Panc1 (cell line): ENCODE measurements at places on chromosomes 3 and 15. TPM values are rescaled to one million over a fixed set of nuclear protein-coding genes. Genes with fewer than 3 reads are reported as not detected.

DNA sequence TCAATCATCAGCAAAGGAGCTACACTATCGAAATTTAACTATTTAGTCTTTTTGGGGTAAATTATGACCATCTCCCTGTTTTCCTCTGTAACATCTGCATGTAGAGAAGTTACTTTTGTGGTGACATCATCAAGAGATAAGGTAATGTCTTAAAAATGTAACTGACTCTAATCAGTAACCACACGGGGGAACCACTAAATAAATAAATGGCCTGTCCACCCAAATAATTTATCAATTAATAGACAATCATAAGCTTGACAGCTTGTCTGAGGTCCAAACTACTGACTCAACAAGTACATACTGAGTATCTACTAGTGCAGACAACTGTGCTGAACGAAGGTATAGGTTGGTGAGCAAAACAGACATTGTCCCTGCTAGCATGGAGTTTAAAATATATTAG is 219.3 kb downstream of the SLC9A9 start:
- DNase-seq = no peak

Gene STRIT1
- total RNA-seq = not detected

GRCh38 chr3:121152573-121152972 is 244.6 kb downstream of the STXBP5L start:
- DNase-seq = peak; percentile 2

DNA sequence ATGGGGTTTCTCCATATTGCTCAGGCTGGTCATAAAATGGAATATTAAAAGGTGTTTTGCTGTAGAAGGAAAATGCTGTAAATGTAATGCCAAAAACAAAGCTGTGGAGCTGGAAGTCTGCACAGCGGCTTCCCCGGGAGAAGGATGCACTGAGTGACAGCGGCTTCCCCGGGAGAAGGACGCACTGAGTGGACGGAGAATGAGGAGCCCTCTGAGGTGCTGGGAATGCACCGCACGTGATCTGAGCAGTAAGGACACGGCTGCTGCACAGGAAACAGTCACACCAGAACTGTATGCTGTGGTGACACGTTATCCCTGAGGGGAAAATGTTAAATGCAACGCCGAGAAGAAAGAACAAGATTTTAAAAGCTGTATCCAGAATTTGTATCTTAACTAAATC is 24.6 kb downstream of the TNK2 start:
- no peak for DNase-seq

Gene MEGF11
- 0.95 TPM for total RNA-seq

DNA sequence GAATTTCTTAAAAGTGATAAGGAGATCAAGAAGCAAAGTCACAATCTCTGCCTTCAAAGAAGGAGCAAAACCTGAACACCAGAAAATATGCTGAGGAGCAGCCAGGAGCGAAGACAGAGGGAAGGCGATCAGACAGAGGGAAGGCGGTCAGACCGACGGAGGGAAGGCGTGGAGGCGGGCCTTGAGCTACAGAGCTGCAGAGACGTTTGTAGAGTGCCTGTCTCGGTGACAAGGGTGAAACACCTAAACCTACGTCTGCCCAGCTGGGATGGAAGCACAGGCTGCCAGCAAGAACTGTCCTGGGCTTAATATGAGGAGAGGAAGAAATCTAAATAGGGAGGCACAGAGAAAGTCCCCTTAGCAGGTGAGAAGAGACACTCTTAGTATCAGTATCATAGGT is 476.0 kb downstream of the OCA2 start:
- DNase-seq = no peak

GRCh38 chr3:27590437-27591298 is 106.5 kb upstream of the SLC4A7 start:
- DNase-seq = no peak

DNA sequence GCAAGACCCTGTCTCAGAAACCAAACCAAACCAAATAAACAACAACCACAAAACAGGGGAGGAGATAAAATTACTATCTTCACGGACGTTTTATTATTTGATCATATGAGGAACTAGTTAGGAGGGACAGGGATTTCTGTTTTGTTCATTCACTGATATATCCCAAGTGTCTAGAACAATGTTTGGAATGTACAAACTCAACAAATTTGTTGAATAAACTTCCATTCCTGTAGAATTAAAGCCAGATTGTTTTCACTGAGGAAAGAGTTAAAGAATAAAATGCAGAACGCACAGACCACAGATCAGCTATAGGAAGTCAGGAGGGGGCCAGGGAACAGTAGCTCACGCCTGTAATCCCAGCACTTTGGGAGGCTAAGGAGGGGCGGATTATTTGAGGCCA is 6.5 kb upstream of the STRC start:
- no peak for DNase-seq

DNA sequence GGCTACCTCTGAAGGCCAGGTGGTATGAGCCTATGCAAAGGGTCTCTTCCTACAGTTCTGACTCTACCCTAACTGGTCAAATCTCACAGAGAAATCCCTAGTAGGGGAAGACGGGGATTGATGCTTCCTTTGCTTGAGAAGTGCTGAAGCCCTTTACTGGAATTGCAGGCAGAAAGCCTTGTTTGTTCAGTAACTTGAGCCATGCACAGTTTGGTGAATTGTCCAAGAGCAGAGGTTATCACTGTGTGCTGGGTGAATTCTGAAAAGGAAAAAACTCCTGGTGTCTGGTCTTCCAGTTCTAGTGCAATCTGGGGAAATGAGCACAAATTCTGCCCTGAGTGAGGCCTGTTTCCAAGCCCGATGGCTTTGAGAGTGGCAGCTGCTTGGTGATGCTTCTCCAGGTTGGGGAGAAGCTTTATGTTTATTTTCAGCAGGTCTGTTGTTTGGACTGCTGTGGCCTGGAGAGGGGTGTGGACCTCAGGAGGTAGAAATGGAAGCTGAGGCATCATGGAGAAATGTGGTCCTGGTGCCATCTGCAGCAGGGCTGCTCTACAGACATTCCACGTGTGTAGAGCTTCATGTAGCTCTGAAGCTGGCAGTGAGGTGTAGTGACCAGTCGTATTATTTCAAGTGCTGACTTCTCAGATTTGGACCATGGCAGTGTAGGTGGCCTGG is 60.9 kb downstream of the ARNT2 start:
- DNase-seq = no peak

Gene ITIH1
- 0.31 TPM for total RNA-seq

- DNase-seq = no peak
Observed at GRCh38 chr3:37535526-37536432, 325.9 kb upstream of the CTDSPL start.

- DNase-seq = no peak
Observed at GRCh38 chr15:72983801-72984545, 68.3 kb upstream of the NEO1 start.

- no peak for DNase-seq
Observed at GRCh38 chr3:110246796-110247376, 824.7 kb upstream of the NECTIN3 start.

DNA sequence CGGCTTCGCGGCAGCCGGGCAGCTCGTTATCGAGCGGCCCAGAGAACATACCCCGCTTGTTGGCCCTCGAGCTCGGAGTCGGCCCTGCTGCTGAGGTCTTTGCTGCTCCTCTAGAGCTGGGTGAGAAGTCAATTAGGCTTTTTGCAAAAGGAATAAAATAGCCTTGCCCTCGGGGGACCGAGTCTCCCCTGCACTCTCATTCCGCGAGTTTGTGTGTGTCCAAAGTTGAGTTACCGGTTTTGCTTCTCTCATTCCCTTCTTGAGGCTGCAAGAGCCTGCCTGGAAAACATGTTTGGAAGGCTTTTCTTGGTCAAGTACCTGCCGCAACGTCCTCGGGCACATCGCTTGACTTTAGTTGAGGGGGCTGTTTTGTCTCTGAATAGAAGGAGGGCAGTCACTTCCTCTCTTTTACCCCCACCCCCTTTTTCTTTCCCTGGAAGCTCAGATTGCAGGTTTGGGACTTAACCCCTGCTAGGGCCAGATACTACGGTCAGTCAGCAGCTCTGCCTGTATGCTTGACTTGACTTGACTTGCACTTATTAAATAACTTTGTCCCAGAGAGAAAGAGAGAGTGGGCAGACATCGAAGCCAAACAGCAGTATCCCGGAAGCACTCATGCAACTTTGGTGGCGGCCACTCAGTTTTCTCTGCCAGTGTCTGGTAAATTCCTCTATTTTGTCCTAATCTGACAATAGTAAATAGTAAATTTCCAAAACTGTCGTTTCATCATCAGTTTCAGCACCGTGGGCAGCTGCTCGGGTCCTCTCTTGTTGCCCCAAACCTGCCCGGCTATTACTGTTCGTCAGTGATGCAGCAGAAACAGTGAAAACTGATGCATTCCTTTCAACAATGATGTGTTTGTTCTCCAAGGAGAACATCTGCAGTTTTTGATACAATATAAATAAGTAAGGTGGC is 609 bp downstream of the RNF13 start:
- no peak for DNase-seq

Gene KBTBD13
- total RNA-seq = not detected

- DNase-seq = peak; percentile 17
Observed at GRCh38 chr3:151864423-151865101, 8.9 kb upstream of the SUCNR1 start.

- no peak for DNase-seq
Observed at GRCh38 chr15:32880642-32881041, 162.8 kb downstream of the GREM1 start.

Gene DOCK3
- 0.21 TPM for total RNA-seq

GRCh38 chr3:25433868-25434267 is 5.8 kb downstream of the RARB start:
- DNase-seq = no peak

DNA sequence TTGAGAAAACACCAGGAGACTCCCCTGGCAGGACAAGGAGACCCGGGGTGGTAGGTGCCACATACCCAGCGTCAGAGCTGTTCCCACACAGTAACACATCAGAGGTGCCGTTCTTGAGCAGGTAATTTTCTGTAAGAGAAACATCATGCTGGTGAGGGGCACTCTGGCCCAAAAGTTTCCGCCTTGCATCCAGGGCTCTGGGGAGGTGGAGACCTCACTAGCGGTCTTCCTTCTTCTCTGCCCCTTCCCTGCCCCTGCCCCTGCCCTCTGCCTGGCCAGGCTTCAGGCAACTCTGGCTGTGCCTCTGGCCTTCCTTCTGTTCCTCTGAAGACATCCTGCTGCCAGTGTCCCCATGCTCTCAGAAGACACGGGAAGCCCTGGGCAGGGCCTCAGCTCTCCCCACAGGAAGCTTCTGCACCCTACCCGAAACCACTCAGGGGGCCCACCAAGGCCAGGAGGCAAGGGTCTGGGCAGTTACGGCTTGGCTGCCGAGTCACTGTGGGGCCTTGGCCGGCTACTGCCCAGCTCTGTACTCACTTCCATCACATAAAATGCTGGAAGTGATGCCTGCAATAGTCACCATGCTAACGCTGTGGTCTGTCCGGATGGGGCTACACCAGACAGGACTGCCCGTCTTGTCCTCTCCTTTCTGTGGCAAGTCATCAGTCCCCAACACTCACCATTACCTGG is 41.3 kb downstream of the SCN5A start:
- DNase-seq = no peak

DNA sequence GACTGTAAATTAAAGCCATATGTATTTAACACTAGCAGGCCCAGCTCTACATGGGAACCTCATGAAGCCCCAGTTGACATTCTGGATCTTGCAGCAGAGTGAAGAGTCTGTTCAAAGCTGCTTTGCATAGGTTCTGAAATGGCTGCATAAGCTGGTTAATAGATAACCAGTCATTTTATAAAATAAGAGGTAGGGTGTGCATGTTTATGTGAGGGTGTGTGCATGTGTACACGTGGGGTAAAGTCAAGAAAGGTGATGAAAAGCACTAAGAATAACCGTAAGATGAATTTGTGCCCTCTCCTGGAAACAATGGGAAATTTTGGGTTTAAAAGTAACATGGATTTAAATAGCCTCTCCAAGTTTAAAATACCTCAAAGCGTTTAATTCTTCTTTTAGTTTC is 33.0 kb downstream of the PAQR9 start:
- no peak for DNase-seq

Gene PPM1L
- 23.8 TPM for total RNA-seq

Gene SERINC4
- not detected for total RNA-seq

DNA sequence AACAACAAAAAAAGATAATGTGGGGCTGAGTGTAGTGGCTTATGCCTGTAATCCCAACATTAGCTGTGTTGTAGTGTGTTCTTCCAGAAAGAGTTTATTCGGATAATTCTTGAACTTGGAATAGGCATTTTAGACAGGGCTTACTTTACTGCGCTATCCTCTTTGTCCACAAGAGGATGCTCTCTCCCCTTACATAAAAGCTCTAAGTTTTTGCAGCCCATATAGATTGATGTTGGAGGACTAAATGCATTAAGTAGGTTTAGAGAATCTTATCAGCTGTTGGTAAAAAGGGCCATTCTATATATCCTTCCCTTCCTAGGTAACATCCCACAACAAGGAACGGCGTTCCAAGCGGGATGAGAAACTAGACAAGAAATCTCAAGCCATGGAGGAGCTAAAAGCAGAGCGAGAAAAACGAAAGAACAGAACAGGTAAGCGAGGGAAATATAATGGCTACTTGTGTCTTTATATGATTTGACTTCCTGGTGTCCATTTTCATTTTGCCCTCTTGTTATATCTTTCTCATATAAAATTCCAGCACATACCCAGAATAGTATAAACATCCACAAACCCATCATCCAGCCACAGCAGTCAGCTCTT is 27.8 kb upstream of the ITPKA start:
- DNase-seq = peak; percentile 82

- DNase-seq = no peak
Observed at GRCh38 chr15:70436428-70436827, 326.9 kb downstream of the UACA start.

Gene CNTN4
- total RNA-seq = not detected

Gene THPO
- total RNA-seq = not detected

Gene SCG5
- 0.67 TPM for total RNA-seq

- no peak for DNase-seq
Observed at GRCh38 chr3:64161481-64161952, 63.7 kb downstream of the PRICKLE2 start.

DNA sequence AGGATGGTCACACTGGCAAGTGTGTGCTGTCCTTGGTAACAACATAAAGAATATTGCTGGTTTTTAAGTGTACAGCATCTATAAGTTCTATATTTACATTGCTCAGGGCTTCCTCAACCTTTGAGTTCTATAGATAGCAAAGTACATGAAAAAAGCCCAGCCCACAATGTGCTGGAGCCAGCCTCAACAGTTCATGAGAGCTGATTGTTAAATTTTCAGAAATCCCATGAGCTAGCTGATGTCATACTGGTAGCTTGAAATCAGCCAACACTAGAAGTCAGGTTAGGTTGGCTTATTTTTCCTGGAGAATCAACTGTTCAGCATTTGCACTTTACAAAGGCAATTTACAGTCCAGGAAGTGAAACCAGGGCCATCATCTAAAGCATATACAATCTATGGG is 102.8 kb downstream of the STRIT1 start:
- no peak for DNase-seq

Gene KCNMB2
- total RNA-seq = not detected

DNA sequence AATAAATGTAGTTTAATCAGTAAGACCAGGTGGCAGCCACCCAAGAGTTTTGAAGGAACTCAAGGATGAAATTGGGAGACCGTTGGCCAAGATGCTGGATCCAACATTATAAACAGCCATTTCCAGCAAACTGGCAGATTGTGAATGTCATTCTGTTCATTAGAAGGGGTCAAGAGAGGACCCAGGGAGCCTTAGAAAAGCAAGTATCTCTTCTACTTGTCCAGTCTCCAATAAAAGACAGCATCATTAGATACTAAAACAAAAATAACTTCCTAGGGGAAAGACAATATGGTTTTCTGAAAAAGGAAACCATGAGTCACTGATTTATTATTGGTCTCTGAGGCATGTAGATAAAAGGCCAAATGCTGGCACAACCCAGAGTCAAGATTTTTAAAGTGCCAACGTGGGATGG is 67.9 kb downstream of the GADL1 start:
- no peak for DNase-seq

- DNase-seq = no peak
Observed at GRCh38 chr3:81920816-81921215, 159.4 kb upstream of the GBE1 start.

Gene MYRIP
- 0.59 TPM for total RNA-seq
